Activated CD4-positive, alpha-beta memory T cell treated with anti-CD3 and anti-CD28 coated beads, Interleukin-2, amount 10 ng/mL, durations not matched to agents 7 days and 5 days (primary cell): ENCODE measurements at places on chromosomes 6 and 20. TPM values are rescaled to one million over a fixed set of nuclear protein-coding genes. Genes with fewer than 3 reads are reported as not detected.

The KLC4 gene
- total RNA-seq, result 19.3 TPM

The FABP7 gene
- total RNA-seq, result not detected

The RFX6 gene
- not detected for total RNA-seq

The PTCHD4 gene
- total RNA-seq, result not detected

The STAU1 gene
- total RNA-seq, result 60.5 TPM

The GRIK2 gene
- total RNA-seq, result not detected

The ADGRF5 gene
- not detected for total RNA-seq

DNA sequence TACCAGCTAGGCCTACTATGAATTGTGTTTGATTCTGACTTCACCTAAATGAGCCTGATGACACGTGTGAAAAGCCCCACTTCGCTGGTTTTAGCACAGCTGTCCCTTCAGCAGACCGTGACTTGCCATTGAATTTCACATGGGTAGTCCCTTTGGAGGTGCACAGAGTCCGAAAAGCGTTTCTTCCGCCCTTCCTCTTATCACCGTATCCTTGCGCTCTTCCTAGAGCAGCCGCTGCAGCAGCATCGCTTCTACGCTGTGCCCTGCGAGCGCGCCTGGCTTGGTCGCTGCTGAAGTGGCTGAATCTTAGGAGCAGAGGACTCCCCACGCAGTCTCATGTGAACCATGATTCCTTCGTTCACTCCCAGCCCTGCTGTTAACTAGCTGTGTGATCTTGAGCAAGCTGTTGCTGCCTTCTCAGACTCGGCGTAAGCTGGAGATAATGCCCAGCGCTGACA, 127.0 kb downstream of the PACRG start:
- DNase-seq, result no peak

DNA sequence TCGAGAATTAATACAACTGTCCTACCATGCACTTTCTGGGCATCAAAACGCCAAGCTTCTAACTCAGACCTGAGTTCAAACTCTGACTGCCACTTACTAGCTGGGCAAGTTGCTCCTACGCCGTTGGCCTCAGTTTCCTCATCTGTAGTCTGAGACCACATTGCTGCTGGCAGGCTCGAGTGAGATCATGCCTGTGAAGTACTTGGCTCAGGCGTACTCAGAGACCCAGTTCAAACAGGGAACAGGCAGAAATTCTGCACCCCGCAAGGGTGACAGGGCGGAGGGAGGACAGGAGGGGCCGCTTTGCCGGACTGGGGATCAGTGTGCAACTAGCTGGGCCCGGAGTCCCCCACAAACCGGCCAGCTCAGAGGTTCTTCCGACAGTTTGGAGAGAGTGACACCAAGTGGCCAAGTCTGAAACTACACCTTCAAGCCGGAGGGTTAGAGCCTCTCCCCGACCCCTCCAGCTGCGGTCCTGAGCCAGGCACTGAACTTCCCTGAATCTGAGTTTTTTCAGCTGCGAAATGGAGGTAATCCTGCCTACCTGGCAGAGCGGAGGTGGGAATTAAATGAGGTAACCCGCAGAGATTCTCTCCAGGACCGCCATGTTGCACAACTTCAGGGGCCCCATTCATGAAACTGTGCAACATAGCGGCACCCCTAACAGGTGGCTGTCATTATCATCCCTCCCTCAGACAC, 46.0 kb upstream of the PTPN1 start:
- DNase-seq, result peak; percentile 63

GRCh38 chr6:17311595-17312311, 30.6 kb downstream of the RBM24 start:
- DNase-seq, result no peak

DNA sequence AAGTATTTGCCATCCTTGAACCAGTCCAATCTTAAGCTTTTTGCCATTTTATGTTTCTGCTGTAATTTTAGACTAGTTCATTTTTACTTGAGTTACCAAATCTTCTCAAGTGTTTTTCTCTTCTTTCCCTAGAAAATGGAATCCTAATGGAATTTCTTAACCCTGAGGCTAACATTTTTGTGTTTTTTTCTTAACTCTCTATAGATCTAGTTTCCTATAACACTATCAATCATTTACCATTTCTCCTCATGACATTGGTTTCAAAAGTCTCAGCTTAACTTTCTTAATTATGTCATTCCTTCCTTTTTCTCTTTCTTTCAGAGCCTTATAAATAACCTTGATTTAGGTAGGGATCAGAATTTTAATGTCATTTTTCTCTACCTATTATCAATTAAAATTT, 54.8 kb downstream of the SENP6 start:
- DNase-seq, result no peak

GRCh38 chr6:139337830-139338229, 36.6 kb downstream of the CITED2 start:
- DNase-seq, result no peak

DNA sequence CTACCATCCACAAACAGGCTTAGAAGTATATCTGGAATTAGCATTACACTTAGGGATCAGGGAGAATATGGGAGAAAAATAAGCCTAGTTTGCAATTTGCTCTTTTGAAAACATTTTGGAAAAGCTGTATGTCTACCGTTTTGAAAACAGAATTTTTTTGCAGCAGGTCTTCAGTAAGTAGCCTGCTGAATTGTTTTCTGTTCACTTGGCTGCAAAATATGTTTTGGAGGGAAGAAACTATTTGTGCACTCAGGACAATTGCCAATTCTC, 39.6 kb downstream of the ILRUN start:
- no peak for DNase-seq

- DNase-seq, result no peak
Measured at GRCh38 chr6:91498576-91498975, 911.7 kb upstream of the MAP3K7 start.

GRCh38 chr6:147283460-147283859, 79.2 kb downstream of the STXBP5 start:
- DNase-seq, result no peak

- no peak for DNase-seq
Measured at GRCh38 chr6:164531736-164532135, 777.7 kb downstream of the C6orf118 start.

GRCh38 chr6:167210375-167211294, 52.9 kb upstream of the GPR31 start:
- DNase-seq, result no peak

DNA sequence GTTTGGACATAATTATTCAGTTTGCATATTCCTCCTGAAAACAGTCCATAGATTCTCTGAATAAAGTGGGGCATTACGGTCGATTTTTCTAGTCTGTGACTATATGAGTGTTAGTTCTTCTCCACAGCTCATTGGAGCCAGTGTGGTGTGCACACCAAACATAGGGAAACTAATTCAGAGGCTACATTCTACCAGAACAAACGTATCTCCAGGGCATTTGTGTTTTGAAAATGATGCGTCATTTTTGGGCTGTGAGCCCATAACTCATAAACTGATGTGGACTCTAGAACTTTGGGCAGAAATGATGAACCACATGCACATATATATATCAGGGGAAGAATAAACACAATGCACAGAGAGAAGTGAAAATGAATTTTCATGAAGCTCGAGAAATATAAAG, 41.8 kb downstream of the C6orf58 start:
- no peak for DNase-seq

DNA sequence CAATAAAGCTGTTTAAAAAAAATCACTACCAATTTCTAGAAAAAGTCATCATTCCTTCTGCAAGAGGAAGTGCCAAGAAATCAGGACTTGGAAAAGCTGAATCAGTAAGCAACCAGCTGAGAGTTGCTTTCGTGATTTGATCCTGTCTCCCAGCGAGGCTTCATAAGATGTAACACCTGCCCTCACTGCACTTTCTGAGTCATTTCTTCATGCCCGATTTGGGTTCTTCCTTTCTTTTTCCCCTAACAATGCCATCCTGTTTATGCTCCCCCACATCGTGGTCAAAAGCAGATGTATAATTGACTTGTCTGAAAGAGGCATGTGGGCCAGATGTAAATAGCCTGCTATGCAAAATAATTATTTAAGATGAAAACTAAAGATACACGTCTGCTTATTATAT, 52.1 kb downstream of the RIPOR2 start:
- peak; percentile 27 for DNase-seq

DNA sequence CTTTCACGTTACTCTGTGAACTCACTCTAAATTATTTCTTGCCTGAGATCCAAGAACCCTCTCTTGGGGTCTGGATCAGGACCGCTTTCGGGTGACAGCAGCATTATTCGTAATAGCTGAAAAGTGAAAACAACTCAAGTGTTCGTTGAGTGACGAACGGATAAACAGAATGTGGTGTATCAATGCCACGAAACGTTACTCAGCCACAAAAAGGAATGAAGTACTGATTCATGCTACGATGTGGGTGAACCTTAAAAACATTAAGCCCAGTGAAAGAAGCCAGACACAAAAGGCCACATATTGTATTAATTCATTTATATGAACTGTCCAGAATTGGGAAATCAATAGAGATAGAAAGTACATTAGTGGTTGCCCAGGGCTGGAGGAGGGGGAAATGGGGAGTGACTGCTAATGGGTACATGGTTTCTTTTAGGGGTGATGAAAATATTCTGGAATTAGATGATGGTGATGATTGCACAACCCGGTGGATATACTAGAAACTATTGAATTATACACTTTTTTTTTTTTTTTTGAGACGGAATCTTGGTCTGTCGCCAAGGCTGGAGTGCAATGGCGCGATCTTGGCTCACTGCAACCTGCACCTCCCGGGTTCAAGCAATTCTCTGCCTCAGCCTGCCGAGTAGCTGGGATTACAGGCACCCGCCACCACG, 8.4 kb downstream of the PTGIS start:
- DNase-seq, result peak; percentile 2

DNA sequence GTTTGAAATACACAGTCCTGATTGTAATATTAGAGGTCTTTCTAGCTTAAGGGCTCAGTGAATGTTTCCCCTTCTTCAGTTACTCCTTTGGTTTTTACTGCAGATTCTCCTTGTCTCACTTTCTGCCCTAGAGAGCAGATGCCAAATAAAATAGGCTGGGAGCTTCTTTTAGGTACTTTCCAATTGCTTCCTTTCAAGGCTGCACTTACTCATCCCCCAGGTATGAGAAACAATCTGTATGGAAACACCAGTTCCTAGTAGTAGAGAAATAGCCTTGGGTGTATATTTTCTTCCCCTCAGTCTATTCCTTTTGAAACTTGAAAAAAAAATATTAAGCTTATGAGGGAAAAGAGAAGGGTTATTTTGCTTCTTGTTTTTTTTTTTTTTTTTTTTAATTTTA, 139.7 kb downstream of the PAK5 start:
- no peak for DNase-seq

- no peak for DNase-seq
Measured at GRCh38 chr6:103335412-103335811, 1524.3 kb downstream of the HACE1 start.

DNA sequence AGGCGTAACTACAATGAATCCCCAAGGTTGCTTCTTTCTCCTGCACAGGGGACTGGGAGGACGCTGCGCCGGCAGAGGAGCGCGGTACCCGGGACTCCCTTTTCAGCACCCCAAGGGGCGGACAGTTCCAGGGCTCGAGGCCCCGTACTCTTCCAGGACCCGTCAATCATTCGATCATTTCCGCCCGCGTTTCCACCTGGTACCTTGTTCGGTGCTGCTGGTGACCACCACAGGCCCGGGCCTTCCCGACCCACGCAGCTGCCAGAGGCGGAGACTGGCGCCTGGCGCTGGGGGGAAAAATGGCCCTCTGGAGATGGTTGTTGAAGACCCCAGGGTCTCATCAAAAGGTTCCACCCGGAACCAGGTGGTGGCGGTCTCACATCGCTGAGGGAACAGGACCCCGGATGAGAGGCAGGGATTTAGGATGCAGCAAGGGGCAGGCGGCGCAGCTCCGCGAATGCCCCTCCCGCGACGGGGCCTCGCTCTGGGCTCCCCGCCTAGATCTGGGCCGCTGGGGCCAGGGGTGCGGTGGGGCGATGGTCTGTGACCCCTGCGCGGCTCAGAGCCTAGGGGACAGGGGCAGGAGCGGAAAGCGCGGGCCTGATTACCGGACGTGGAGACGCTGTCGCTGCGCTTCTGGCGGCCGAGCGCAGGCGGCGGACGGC, 744 bp downstream of the VSX1 start:
- peak; percentile 46 for DNase-seq

DNA sequence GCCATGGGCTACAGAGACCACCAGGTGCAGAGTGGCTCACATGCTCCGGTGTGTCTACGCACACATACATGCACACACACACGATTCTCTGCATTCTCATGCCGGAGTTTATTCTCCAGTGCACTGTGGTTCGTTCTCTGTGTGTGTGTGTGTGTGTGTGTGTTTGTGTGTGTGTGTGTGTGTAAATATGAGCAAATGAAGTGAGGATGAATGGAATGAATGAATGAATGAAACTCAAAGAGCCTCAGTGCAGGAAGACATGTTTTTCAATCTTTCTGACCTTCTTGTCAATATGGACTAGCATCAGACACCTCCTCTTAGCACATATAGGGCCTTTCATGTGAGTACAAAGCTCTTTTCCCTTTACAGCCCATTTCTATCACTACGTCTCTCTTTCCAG, 1.6 kb downstream of the TMEM74B start:
- DNase-seq, result no peak

- no peak for DNase-seq
Measured at GRCh38 chr6:92944132-92944531, 475.2 kb downstream of the EPHA7 start.

- DNase-seq, result no peak
Measured at GRCh38 chr6:10412461-10413261, 2.2 kb downstream of the TFAP2A start.

DNA sequence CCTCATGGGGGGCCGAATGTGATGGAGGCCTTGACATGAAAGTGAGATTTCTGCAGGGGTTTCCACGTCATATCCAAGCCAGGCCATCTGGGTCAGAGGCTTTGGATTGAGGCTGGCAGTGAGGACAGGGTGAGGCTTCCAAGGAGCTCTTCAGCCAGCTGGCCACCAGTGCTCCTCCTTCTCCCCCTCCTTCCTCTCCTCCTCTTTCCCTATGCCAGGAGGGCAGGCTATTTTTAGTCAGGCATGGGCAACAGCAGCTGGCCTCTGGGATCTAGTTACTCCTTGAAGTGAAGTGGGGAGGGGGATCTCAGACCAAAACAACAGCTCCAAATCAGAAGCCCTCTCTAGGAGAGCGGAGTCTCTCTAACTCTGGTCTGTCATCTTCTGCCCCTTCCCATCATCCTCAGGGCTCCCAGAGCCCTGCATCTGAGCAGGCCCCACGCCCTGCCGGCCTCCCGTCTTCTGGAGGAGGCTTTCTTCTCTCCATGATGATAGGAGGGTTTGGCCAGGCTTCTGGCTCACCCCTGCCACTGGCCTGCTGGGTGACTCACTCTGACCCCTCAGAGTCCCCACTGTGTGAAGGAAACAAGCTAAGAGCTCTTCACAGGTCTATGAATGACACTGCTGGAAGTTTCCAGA, 612 bp downstream of the TNNC2 start:
- no peak for DNase-seq

- DNase-seq, result no peak
Measured at GRCh38 chr6:163793011-163793983, 378.8 kb downstream of the QKI start.

DNA sequence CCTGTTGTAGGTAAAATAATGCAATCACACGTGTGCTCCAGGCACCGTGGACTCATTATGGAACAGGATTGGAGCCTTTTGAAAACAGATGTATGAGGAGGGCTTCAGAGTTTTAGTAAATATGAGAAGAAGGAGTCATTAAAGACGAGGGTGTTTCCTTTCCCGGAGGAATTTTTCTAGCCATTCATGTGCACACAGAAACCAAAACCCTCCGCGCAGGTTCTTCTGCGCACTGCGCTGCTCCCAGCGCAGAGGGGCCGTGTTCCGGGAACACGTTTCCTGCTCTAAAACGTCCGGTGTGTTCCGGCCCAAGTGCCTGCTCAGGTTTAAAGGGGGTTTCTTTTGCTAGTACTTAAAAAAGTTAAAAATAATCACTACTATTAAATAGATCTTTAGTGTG, 11.6 kb downstream of the GPR31 start:
- no peak for DNase-seq
